ENCODE measurements at places on chromosomes 5 and 9. TPM values are rescaled to one million over a fixed set of nuclear protein-coding genes. Genes with fewer than 3 reads are reported as not detected.

DNA sequence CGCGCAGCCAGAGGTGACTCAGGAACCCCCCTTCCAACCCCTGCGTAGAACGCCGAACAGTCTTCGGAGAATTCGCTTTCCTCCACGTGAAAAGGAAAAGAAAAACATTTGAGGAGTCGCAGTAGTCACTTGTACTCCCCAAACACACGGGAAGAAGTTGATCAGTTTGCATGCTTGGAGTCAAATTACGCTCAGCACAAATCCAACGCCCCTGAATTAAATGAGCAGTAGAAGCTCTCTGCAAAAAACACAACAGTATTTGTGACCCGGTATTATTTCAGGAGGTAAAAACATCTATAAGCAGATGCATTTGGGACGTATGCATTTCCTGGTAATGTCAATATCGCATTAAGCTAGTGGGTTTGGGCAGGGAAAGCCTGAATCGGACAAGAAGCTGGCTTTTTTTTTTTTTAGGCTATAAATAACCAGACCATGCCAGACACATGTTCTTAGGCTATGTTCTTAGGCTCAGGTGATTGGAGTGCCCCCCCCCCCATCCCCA, 854 bp upstream of the ARL15 start:
- H3K4me1 ChIP-seq: peaks cover 22% of the 10 kb centered on the region
- DNase-seq: peak; percentile 49
- H3K27ac ChIP-seq: no peak overlapping the region
- H3K36me3 ChIP-seq: no peaks in the 10 kb centered on the region
- no peaks in the 10 kb centered on the region for H3K27me3 ChIP-seq

GRCh38 chr9:127676638-127677037, 30.1 kb upstream of the CFAP157 start:
- no peaks in the 10 kb centered on the region for H3K27me3 ChIP-seq
- no peak overlapping the region for H3K27ac ChIP-seq
- H3K4me1 ChIP-seq: no peaks in the 10 kb centered on the region
- DNase-seq: no peak
- H3K36me3 ChIP-seq: no peaks in the 10 kb centered on the region

DNA sequence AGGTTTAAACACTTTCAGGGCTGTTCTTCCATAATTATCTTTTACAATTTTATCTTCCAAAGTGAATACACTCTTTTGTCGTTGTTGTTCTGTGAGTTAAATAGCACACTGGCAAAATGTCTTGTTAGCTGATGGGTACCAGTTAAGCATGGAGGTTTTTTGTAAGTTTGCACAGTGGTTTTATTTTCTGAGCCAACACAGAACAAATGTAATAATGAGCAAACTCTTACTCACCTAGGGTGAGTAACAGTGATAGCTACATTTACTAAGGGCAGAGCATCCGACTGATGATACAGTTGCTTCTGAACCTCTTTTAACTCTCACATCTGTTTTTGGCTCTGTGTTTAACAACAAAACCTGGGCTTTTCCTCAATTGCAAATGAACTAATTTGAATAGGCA, 103.2 kb downstream of the CTNND2 start:
- H3K36me3 ChIP-seq: no peaks in the 10 kb centered on the region
- no peaks in the 10 kb centered on the region for H3K4me1 ChIP-seq
- no peak for DNase-seq
- H3K4me3 ChIP-seq: no peak overlapping the region

The FLT4 gene
- not detected for total RNA-seq

The PTRH1 gene
- total RNA-seq: 10.6 TPM

DNA sequence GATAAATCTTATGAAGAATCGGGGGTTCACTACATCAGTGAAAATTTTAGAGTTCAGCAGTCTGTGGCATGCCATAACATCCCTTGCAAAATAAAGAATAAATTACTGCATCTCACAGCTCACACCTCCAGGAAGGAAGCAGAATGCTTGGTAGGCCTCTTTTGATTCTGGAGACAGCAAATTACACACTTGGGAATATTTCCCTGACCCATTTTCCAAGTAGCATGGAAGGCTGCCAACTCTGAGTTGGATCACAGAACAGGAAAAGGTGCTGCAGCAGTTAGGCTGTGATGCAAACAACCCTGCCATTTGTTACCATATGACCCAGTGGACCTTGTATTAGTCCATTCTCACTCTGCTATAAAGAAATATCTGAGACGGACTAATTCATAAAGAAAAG, 293.5 kb downstream of the ASTN2 start:
- DNase-seq: no peak
- no peak overlapping the region for H3K4me3 ChIP-seq
- no peaks in the 10 kb centered on the region for H3K4me1 ChIP-seq
- no peaks in the 10 kb centered on the region for H3K27me3 ChIP-seq

- no peaks in the 10 kb centered on the region for H3K4me1 ChIP-seq
- no peak overlapping the region for H3K27ac ChIP-seq
- no peaks in the 10 kb centered on the region for H3K36me3 ChIP-seq
- H3K4me3 ChIP-seq: no peak overlapping the region
- H3K27me3 ChIP-seq: no peaks in the 10 kb centered on the region
- DNase-seq: no peak
These were observed 15.8 kb upstream of the TBCA start for GRCh38 chr5:77791926-77792325.

DNA sequence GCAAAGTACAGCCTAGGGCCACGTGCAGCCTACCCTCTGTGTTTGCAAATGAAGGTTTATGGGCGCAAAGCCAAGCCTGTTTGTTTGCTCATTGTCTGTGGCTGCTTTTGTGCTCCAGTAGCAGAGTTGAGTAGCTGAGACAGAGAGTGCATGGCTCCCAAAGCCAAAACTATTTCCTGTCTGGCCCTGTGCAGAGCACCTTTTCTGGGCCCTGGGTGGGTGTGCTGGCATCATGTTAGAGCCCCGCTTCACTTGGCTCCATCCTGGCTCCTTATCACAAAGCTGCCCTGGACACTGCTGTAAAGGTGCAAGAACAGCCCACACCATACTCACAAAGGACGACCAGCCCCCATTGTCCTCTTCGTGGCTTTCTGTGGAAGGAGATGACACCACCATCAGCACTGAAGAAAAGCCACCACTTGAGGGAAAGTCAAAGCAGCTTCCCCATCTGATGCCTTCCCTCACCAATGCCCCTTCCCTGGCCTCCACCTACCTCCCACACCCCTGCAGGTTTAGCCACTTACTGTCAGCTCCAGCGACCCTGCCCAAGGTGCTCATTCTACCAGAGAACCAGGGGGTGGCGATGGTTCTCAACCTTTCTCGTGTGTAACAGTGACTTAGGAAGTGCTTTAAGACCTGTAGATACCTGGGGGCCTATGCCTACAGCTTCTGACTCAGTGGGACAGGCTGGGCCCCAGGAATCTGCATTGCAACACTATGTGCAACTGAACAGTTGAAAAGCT, 23.4 kb downstream of the LCP2 start:
- H3K27me3 ChIP-seq: no peaks in the 10 kb centered on the region
- no peaks in the 10 kb centered on the region for H3K36me3 ChIP-seq
- no peak overlapping the region for H3K4me3 ChIP-seq
- DNase-seq: peak; percentile 89
- no peak overlapping the region for H3K27ac ChIP-seq
- peaks cover 27% of the 10 kb centered on the region for H3K4me1 ChIP-seq

DNA sequence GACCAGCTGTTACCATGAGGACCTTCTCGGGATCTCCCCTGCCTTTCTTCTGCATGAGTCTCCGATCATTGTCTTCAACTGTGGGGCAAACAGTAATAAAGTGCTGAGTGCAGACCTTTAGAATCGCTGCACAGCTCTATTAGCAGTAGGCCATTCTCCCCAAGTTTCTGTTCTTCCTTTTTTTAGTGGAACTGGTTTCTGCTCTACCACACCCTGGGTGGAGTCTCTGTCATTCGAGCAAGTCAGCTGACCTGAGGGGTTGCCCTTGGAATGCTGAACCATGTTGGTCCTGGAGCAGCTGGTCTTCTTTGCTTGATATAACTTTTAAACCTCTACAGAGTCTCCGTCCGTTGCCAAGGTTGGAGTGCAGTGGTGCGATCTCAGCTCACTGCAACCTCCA, 33.4 kb upstream of the GNPDA1 start:
- DNase-seq: peak; percentile 17
- no peak overlapping the region for H3K4me3 ChIP-seq
- no peak overlapping the region for H3K27ac ChIP-seq
- no peaks in the 10 kb centered on the region for H3K27me3 ChIP-seq
- H3K4me1 ChIP-seq: no peaks in the 10 kb centered on the region

- no peak overlapping the region for H3K4me3 ChIP-seq
- no peaks in the 10 kb centered on the region for H3K27me3 ChIP-seq
- peaks cover 13% of the 10 kb centered on the region for H3K4me1 ChIP-seq
- no peak overlapping the region for H3K27ac ChIP-seq
- DNase-seq: no peak
- H3K36me3 ChIP-seq: peaks cover 44% of the 10 kb centered on the region
These were observed 59.5 kb downstream of the CDC42SE2 start for GRCh38 chr5:131323378-131323777.

DNA sequence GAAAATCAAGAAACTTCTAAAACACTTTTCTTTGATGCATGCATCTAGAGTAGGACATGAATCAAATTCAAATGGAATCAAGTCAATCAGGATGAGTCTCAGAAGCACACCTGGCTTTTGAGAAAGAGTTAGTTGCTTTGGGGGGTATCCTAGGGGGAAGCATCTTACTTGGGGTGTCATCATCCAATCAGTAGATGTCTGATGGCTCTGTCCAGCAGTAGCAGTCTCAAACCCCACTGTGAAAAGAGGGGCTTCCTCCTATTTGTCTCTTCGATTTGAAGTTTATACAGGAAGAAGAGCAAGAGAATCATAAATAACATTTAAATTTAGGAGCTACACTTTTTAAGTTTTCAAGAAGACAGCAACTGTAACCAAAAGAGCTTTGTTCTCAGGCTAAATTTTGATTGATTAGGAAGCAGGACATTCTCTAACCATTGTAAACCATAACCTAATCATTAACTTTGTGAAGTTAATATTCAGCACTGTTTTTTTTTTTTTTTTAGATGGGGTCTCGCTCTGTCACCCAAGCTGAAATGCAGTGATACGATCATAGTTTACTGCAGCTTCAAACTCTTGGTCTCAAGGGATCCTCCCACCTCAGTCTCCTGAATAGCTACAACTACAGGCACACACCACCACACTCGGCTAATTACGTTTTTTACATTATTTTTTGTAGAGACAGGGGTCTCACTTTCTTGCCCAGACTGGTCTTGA, 614.7 kb downstream of the CSNK1G3 start:
- H3K27ac ChIP-seq: no peak overlapping the region
- H3K36me3 ChIP-seq: no peaks in the 10 kb centered on the region
- H3K27me3 ChIP-seq: no peaks in the 10 kb centered on the region
- no peaks in the 10 kb centered on the region for H3K4me1 ChIP-seq

The ENG gene
- not detected for total RNA-seq

The PCA3 gene
- total RNA-seq: 0.19 TPM

DNA sequence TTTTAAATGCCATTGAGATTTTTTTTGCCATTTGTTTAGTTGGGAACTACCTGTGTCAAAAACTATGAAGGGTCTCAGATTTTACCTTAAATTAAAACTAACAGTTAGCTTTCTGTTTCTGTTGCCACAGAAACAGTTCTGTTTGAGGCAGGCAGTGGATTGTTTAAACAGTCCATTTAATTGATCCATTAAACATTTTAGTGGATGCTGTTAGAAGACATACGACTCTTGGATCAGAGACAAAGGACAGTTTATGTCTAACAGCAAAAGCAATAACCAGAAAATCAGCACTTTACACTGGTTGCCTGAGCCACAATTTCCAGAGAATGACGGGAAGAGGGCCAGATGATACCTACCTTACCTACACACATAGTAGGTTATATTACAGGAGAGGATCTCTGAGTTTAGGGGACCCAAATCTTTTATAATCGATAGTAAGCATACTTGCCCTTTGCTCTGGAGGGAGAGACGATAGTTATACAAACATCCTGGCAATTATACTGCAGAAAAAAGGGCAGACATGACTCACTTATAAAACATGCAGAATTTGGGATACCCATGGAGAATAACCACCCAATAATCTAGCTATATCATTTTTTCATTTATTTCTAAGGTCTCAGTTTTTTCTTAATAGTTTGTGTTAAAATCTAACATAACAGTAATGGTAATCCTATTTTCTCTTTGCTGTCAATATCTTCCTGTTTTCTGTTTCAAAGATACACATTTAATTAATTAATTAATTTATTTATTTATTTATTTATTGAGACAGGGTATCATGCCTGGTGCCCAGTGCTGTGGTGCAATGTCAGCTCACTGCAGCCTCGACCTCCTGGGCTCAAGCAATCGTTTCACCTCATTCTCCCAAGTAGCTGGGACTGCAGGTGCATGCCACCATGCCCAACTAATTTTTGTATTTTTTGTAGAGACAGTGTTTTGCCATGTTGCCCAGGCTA, 136.7 kb upstream of the TNFAIP8 start:
- peaks cover 23% of the 10 kb centered on the region for H3K4me1 ChIP-seq
- no peak for DNase-seq

The WDR38 gene
- not detected for total RNA-seq

DNA sequence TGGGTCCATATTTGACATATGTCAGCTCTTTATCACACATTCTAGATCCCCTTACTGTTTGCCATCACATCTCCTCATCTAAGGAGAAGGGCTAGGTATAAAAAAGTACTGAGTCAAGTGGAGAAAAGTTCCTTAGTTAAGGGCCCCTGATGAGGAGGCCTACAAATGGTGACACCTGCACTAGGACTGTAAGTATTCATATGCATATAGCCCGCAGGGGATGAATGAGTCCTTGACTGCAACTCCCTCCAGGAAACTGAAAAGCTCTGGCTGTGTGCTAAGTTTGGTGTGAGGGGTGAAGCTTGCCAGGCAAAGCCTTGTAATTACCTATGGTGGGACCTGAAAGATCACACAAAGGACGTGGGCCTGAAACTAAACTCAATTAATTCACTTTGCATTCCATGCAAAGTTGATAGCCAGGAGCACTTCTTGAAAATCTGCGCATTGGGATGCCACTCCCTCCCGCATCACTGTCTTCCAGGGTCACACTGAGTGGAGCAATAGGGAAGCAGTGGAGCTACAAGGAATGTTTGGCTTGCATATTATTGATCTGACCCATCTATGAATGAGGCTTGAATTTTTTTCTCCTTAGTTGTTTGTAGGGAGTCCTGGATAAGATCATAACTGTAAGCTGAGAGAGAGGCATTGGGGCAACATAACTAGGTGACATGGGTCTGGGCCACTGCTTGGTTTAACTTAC, 11.9 kb upstream of the EQTN start:
- DNase-seq: no peak
- H3K27ac ChIP-seq: no peak overlapping the region
- no peaks in the 10 kb centered on the region for H3K36me3 ChIP-seq
- no peaks in the 10 kb centered on the region for H3K27me3 ChIP-seq
- no peak overlapping the region for H3K4me3 ChIP-seq
- no peaks in the 10 kb centered on the region for H3K4me1 ChIP-seq

GRCh38 chr5:2143646-2144353, 261.1 kb upstream of the IRX4 start:
- no peak overlapping the region for H3K27ac ChIP-seq
- no peaks in the 10 kb centered on the region for H3K36me3 ChIP-seq
- no peaks in the 10 kb centered on the region for H3K27me3 ChIP-seq
- H3K4me1 ChIP-seq: no peaks in the 10 kb centered on the region
- no peak for DNase-seq

GRCh38 chr9:126292736-126293521, 33.7 kb upstream of the MVB12B start:
- H3K27me3 ChIP-seq: no peaks in the 10 kb centered on the region
- no peak for DNase-seq
- no peak overlapping the region for H3K4me3 ChIP-seq
- H3K27ac ChIP-seq: no peak overlapping the region
- no peaks in the 10 kb centered on the region for H3K4me1 ChIP-seq
- H3K36me3 ChIP-seq: no peaks in the 10 kb centered on the region
